NCI-H187 (cell line): ENCODE measurements at places on chromosomes 1 and 21.

DNA sequence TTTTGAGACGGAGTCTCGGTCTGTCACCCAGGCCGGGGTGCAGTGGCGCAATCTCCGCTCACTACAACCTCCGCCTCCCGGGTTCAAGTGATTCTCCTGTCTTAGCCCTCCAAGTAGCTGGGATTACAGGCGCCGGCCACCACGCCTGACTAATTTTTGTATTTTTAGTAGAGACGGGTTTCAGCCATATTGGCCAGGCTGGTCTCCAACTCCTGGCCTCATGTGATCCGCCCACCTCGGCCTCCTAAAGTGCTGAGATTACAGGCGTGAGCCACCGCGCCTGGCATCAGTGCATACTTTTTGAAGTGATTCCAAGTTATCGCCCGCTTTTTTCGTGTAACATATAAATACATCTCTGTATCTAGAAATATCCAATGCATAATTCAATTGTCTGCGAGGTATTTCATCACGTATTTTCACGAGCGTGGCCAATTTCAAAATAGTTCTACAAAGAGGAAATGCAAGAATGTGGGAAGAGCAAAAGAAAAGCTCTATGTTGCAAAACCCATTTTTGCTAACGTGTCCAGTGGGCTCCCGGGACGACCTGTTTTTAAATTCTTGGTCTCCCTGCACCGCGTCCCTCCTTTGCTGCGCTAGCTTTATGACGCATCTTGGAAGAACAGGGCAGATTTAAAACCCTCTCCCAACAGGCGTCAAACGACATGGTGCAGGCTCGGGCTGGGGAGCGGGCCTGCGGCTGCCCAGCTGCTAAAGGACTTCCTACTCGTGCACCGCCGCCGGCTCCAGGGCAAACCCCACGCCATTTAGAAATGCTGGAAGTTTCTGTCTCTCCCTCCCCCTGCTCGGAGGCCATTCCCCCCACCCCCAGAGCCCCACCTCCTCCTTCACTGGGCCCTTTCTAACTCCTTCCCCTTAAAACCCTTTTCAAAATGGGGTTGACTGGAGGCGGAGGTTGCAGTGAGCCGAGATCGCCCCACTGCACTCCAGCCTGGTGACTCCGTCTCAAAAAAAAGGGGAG lies 923 bp upstream of the IFNGR2 start:
- DNase-seq, result no peak

DNA sequence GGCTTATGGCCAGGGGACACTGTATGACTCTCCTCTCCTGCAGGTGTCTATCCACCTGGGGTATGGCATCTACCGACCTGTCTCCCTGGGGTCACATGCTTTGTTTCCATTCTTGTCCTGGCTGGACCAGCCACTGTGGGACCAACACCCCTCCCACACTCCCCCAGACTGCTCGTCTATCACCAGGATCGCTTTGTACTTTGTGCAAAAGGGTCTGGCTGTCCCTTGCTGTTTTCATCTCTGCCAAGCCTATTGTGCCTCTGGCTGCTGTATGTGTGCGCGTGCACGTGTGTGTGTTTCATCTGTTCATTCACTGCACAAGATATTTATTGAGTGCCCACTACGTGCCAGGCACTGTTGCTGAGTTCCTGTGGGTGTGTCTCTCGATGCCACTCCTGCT lies 25.5 kb downstream of the ETNK2 start:
- DNase-seq, result no peak

DNA sequence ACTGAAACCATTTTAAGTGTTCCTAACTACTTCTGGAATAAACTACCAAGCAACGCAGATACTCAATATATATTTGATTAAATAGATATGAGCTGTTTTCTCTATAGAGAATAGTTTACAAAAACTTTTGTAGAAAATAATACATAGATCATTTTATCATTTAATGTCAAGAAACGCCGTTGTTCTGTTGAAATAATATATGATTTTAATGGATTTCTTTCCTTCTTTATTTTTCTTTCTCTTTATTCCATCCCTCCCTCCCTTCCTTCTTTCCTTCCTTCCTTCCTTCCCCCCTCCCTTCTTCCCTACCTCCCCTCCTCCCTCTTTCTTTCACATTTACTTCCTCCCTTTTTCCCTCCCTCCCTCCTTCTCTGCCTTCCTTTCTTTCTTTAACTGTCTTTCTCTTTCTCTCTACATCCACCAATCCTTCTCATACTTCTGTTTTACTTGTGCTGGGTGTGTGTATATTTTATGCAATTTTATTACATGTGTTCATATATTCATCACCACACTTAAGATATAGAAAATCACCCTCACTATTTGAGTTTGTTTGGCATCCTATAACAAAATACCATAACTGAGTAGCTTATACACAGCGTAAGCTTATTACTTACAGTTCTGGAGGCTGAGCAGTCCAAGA lies 230.9 kb upstream of the BRINP3 start:
- DNase-seq, result no peak

GRCh38 chr1:59926381-59927123 lies at the start of gene CYP2J2:
Gene CYP2J2, minus strand, starts transcription at chr1:59926773. Its CDS starts 27 bp downstream, at chr1:59926746.
- peak; percentile 7 for DNase-seq

DNA sequence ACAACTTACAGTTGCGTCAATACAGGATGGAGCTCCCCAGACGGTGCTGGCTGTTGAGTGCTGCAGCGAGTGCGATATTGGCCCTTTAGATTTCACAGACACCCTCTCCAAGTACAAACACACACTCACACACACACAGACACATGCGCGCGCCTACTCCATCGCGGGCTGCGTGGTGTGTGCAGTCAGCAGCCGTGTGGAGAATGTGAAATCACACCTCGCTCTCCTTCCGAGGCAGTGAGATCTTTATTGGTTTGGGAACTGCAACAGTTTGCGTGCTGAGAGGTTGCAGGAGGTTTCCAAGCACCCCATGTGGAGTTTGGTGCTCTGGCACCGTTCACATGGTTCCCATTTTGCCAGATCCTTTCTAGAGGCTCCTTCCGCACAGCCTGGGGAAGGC lies 372.2 kb downstream of the RRAGC start:
- DNase-seq, result no peak

DNA sequence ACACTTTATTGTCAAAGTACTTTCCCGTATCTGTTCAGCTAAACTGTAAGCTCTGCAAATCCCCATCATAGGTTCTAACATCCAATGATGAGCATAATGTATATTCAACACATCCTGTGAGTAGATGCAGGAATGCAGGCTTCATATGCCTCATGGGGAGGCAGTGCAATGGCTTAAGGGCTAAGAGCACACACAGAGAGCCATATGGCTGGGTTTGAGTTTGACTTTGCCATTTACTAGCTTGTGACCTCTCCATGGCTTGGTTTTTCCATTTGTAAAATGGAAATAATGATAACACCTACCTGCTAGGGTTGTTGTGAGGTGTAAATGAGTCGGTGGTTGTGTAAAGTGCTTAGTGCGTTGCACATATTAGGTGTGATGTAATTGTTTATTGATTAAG lies 13.4 kb downstream of the RCSD1 start:
- no peak for DNase-seq

- DNase-seq, result no peak
These were observed 164.8 kb downstream of the USP25 start for GRCh38 chr21:15894596-15894995.

- DNase-seq, result no peak
These were observed 881 bp upstream of the ACTRT2 start for GRCh38 chr1:3020263-3020909.

DNA sequence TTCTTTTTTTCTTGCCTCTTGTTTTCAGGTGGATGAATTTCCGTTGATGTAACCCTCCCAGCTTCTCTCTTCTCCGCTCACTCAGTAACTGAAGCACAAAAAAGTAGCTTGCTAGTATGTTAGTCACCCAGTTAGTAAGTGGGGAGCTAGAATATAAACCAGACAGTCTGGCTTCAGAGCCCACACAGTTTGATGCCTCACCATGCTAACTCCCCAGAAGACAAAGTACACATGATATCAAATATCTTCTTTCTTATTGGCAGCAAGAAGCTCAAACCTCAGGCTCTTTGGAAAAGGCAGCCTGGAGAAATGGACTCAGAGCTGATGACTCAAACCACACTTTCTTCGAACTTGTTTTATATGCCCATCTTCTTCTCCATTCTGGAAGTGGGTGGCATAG lies 187.5 kb upstream of the PLXNA2 start:
- no peak for DNase-seq

DNA sequence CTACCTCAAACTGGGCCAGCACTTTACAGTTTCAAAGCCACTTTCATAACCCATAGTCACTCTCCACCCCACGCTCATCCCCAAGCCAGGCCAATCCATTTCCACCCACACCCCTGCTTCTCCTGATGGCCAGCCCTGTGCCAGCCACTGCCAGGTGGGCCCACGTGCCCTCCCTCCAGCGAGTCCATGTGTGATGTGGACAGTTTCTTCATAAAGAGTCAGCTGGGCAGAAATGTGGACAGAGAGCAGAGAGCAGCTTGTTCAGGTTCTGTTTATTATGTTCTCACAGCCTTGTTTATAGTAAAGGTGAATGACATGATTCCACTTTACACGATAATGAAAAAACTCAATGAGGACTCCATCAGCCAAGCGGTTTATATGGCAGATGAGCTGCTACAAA lies 37.4 kb upstream of the RGS16 start:
- no peak for DNase-seq

DNA sequence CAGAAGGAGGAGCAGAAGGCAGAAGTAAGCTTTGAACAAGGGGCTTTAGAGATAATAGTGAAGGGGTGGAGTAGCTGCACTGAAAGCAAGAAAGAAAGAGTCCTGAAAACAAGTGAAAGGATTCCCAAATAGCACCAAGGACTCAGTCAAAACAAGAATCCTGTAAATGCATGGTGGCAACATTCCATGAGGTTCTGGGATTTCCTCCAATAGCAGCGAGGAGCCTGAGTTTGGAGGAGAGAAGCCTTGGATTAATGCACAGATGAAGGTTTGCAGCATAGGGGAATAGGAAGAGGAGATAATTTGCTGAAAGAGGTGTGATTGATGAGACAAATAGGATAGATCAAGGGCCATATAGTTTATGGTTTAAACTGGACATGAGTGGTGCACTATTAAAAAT lies 10.9 kb downstream of the KRTAP22-2 start:
- no peak for DNase-seq

DNA sequence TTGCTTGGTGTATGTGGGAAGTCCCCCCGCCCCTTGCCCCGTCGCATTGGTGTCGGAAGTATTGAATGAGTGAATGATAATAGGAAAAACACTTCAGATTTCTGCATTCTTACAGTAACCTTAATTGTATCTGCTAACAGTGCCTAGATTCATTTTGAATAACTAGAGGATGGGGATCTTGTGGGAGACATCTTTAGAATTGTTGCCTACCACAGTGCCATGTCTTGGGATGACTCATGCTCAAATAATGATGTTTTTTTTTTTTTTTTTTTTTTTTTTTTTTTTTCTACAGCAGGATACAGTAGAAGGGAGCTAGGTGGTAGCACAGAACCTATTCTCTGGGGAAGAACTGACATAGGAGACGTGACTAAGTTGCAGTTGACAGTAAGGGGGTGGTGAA lies 237.9 kb downstream of the USP25 start:
- DNase-seq, result no peak

- DNase-seq, result no peak
These were observed 28.6 kb downstream of the DSTYK start for GRCh38 chr1:205182930-205183329.

DNA sequence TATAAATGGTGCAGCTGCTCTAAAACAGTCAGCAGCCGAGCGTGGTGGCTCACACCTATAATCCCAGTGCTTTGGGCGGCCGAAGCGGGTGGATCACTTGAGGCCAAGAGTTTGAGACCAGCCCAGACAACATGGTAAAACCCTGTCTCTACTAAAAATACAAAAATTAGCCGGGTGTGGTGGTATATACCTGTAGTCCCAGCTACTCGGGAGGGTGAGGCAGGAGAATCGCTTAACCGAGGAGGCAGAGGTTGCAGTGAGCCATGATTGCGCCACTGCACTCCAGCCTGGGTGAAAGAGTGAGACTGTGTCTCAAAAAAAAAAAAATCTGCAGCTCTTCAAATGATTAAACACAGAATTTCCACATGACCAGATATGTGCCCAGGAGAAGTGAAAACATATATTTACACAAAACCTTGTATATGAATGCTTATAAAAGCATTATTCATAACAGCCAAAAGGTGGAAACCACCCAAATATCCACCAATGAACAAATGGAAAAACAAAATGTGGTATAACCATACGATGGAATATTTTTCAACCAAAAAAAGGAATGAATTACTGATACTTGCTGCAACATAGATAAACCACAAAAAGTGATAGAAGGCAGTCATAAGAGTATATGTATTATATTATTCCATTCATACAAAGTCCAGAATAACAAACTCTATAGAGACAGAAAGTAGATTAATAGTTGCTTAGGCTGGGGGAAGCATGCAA lies 14.1 kb downstream of the EPS15 start:
- DNase-seq, result no peak

- DNase-seq, result no peak
These were observed 68.5 kb downstream of the HHAT start for GRCh38 chr1:210397252-210397651.

DNA sequence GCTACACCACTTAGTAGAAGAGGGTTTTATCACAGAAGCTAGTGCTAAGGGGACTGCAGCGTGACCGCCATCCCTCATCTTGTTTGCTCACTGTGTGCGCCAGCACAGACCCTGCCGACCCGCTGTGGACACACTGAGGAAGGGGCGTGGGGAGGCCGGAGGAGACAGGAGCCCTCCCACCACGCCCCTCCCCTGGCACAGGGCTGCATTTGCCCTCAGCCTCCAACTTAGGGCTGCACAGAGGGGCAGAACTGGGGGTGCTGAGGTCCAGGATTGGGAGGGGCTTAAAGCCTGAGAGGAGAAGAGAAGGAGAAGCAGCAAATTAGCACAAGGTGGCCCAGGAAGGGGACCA lies 37.2 kb downstream of the RRP1 start:
- no peak for DNase-seq

GRCh38 chr1:115356356-115356755 lies 18.3 kb upstream of the NGF start:
- DNase-seq, result no peak
